ENCODE measurements at places on chromosomes 6 and 20.

- DNase-seq, result no peak
Observed at GRCh38 chr20:51021067-51022025, 1.6 kb downstream of the KCNG1 start.

- no peak for DNase-seq
Observed at GRCh38 chr6:16504609-16505008, 256.7 kb downstream of the ATXN1 start.

GRCh38 chr20:55760586-55760985 lies 244.7 kb downstream of the CBLN4 start:
- no peak for DNase-seq

GRCh38 chr6:107546691-107547450 lies 57.0 kb downstream of the SOBP start:
- no peak for DNase-seq

DNA sequence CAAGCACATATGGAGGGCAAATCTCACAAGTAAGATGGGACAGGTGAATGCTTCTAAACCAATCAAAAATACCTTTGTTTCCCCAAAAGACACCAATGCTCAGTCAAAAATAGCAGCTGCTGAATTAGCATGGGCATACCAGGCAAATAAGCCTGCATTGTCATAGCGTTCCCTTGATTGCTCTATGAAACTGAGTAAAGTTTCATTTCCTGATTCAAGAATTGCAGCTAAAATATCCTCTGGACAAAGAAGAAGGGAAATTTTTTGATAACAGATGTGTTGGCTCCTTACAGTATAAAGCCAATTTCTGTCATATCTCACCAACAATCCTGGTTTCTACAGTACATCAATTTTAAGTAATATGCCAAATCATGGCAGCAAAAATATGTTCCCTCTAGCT lies 3.3 kb upstream of the TMEM14A start:
- no peak for DNase-seq

DNA sequence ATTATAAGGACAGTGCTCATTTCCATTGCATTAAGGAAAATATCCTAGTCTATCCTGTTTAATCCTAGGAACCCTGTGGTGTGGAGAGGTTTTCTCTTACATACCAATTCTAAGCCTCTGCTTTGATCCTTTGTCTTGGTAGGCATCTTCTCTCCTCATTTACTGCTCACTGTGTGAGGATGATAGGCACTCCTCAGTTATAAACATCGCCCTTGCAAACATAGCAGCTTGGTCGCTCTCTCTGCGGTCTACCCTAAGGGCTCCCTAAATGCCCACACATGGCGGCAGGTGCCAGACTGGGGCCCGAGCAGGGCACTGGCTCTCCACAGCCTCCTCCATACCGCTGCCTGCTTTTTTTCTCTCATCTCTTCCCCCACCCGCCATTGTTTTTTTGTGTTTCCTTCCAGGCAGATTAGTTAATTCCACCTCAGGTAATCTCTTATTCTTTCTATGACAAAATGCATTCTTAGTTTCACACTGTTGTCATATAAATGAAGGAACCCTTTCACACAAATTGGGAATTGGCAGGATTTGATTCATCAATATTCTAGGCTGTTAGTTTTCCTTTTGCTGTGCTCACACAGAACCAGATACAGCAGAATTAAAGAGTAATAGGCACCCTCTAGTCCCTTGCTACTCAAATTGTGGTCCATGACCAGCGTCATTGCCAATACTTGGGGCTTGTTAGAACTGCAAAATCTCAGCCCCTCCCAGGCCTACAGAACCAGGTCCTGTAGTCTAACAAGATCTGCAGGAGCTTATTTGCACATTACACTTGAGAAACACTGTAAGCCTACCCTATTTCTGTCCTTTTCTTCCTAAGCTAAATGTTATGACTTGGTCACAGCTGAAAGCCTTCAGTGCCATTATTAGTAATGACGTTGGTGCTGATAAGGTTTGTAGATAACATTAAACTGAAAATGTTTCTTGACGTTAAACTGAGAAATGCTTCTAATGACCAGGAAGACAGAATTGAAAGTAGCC lies 36.3 kb downstream of the CARMIL1 start:
- no peak for DNase-seq

DNA sequence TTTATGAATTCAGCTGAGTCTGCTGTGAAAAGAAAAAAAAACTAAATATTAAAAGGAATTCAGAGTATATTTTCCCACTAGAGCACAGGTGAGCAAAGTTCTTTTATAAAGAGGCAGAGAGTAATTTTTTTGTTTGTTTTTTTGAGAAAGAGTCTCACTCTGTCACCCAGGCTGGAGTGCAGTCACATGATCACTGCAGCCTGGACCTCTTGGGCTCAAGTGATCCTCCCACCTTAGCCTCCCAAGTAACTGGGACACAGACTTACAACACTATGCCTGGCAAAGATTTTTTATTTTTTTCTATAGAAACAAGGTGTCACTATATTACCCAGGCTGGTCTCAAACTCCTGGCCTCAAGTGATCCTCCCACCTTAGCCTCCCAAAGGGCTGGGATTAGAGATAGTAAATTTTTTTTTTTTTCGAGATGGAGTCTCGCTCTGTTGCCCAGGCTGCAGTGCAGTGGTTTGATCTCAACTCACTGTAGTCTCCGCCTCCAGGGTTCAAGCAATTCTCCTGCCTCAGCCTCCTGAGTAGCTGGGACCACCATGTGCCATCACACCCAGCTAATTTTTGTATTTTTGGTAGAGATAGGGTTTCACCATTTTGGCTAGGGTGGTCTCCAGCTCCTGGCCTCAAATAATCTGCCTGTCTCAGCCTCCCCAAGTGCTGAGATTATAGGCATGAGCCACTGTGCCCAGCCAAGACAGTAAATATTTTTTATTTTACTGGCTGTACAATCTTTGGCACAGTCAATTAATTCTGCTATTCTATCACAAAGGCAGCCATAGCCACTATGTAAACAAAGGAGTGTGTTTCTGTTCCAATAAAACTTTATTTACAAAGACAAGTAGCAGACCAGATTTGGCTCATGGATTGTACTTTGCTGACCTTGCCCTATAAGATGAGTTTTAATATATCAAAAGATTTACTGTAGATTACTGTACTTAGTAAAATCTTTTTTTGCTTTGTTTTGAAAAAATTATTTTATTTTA lies 14.5 kb upstream of the B4GALT5 start:
- DNase-seq, result no peak

- no peak for DNase-seq
Observed at GRCh38 chr20:14030991-14031390, 35.7 kb downstream of the MACROD2 start.

GRCh38 chr20:37147250-37147649 lies 31.9 kb upstream of the RPN2 start:
- no peak for DNase-seq

DNA sequence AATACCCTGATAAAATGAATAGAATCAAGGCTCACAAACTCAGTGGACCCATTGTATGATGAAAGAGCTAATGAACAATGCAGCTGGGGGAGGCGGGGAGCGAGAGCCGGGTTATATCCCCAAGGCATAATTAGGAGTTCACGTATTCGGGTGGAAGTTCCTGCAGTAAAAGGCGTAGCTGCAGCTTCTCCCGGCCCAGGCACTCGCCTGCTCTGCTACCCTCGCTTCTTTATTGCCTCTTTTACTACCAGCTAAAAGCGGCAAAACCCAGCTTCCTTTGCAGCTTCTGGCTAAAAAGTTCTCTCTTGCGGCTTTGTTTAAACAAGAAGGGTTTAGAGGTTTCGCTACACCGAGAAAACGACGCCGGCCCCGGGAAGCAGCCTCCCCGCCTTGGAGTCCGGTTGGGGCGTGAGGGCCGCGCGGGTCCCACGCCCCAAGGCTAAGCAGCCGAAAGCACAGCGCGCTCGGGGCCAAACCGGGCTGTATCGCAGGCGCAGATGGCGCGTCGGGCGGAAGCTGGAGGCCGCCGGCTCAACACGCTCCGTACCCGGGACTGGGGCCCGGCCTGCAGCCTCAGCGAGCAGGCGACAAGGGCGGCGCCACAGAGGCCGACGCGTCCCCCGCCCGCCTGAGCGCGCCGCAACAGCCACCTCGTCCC lies 1.6 kb downstream of the ZBTB2 start:
- peak; percentile 76 for DNase-seq

DNA sequence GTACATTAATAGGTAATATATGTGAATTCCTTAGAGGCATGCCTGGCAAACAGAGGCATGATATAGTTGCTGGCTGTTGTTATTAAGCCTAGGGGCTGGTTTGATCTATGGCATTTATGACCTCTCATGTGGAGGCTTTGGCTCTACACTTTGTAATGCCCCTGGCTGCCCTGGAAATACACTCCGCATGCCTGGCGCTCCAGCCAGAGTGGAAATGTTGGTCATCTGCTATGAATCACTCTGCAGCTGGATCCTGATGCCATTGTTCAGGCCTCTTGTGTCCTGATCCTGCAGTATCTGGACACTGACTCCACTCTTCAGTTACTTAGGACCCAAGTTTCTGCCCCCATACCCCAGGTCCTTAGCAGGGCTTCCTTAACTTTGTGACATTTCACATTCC lies 200.5 kb upstream of the PCSK2 start:
- no peak for DNase-seq

GRCh38 chr20:33059741-33060390 lies 6.2 kb downstream of the BPIFB3 start:
- no peak for DNase-seq

DNA sequence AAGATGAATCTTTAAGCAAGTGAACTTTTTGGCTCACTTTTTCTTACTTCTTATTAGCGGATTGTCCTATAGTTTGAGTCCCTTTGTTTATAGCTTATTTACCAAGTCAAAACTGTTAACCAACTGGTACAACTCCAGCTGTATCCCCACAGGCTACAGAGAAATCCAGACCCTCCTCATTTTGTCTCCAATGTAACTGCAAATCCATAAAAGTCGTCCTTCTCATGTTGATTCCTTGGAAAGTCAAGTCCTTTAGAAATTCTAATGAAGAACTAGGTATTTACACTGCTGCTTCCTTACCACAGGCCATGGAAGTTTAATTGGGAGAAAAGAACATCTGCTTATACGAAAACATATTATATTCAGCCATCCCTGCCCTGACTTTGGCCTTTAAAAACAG lies 729.1 kb upstream of the NRSN1 start:
- DNase-seq, result no peak

Measured in fibroblast of the conjunctiva (primary cell).